ENCODE measurements at places on chromosomes 3 and 15.

DNA sequence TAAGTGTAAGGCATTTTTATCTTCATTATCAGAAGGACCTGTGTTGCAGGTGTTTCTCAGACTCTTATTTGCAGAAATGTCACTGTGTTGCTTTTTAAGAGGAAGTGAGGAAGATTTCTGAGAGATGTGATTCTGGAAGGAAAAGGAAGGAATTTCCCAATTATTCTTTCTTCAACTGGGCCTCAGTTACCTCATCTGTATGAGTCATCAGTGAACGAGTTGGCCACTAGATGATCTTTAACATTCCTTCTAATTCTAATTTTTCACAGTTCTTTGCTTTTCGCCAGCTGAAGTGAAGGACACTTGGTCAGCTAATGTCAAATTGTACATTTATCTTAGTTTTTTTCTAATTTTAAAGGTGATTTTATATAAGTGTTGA is 28.9 kb downstream of the CLEC3B start:
- no peak for DNase-seq

- DNase-seq, result no peak
These were observed 116.9 kb downstream of the EPHA6 start for GRCh38 chr3:96931119-96931862.

DNA sequence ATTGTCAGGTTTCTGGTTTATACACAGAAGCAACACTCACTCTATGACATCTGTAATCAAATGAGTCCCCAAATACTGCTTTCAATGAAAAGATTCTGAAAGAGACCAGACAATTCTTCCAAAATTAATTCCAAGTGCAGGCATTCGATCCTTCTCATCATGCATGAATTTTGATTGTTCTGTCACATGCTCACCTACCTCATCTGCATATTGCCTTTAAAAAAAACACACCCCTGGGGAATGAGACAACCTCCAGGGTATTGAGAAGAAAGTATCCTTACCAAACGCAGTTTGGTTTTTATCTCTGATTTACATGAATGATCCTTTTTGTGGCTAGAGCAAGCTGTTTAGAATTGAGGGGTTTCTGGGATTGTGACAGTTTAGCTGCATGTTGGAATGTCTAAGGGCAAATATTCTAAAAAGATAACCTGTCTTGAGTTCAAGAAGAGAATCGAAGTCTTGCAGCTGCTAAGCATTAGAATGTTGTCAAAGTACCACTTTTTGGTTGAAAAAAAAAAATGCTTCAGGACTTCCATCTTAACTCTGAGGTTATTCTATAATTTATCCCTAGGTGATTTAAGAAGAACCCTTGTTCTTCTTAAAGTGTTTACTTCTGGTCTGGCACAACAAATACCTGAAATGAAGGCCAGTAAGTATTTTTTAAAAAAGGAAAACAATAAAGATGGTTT is 653.1 kb downstream of the RBMS3 start:
- no peak for DNase-seq

DNA sequence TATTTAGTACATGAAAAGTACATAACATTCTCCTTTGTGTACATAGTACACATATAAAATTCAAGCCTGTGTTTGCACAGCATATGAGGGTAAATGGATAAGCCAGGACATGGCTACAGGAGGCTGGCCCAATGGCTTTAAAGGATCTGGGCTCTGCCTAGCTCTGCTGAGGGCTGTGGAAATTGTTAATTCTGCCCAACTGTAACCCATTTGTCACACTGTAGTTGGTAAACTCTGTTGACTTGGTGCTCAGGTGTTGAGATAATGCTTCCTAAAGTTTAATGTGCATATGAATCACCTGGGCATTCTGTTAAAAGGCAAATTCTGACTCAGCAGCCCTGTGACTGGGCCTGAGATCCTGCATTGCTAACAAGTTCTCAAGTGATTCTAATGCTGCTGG is 196.5 kb upstream of the ZPLD1 start:
- DNase-seq, result no peak

GRCh38 chr3:180036092-180036670 is 556 bp downstream of the PEX5L start:
- DNase-seq, result no peak

GRCh38 chr3:123533554-123534159 is 51.2 kb downstream of the HACD2 start:
- no peak for DNase-seq

DNA sequence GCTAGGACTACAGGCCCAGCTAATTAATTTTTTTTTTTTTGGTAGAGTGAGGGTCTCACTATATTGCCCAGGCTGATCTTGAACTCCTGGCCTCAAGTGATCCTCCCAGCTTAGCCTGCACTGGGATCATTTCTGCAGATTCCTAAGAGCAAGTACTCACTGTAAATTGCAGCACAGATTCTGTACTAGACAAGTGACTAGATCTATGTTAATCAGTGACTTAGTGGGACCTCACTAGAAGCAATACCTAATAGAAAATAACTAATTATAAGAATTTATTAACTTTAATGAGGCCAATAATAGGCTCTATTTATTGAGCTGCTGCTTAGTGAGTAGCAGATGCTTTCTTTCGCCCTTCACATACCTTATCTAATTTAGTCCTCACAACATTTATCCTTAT is 10.6 kb upstream of the UTS2B start:
- DNase-seq, result no peak

- DNase-seq, result no peak
These were observed 534.9 kb downstream of the MAGI1 start for GRCh38 chr3:65503776-65504175.

DNA sequence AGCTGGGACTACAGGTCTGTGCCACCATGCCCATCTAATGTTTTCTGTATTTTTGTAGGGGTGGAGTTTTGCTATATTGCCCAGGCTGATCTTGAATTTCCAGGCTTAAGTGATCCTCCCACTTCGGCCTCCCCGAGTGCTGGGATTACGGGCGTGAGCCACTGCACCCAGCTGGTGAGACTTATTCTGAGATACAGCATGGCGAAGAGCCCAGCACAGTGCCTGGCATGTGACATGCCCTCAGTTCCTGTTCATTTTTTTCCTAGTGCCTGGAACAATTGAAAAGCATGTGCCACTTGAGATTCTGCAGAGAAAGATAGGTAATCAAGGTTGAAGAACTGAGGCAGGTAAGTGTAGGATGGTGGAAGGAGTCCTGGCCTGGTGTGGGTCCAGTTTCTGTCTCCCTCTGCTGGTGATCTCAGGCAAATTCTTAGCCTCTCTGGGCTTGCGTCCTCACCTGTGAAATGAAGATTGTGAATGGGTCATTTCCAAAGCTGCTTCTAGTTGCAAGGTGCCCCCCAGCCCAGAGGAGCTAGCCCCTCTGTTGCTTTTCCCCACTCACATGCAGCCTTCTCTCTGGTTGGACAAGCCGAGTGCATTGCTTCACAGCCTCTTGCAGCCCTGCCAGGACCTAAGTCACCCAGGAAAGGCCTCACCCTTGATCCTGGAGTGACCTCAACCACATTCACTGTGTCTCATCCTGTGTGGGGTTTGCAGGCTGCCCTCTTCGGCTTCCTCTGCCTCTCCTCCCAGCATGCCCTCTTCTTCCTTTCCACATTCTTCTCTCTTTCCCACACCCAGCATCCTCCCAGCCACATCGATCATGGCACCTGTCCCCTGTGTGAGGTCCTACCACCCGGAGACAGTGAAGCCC is 4.3 kb upstream of the RHCG start:
- no peak for DNase-seq

DNA sequence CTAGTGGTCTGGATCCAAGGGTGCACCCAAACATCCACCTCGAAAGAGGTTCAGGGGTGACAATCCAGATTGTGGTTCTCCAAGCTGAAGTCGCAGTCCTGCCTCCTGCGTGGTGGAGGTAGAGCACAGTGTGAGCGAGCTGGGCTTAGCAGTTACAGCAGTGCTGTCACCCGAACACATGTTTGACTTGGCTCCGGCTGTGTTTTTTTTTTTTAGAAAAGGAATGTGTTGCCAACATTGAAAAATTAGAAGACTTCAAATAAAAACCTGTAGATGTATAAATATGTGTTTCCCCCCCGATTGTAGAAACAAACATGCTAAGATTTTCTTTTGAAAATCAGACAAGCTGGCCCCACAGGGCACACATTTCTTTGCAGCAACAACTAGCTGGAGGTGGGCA is 530.8 kb downstream of the SHQ1 start:
- DNase-seq, result no peak

DNA sequence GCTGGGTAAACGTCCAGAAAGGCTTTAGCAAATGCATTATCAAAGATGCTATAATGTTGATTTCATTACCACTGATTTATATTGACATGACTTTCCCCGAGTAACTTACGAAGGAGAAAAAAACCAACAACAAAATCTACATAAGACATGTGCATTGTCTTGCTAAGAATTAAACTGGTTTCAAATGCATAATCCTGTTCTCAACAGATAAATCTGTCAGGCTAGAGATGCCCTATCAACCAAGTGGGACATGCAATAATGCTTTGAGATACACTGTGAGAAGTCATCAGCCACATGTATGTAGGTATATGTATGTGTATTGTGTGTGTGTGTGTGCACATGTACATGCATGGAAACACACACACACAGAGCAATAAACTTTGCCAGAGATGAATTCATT is 195.6 kb downstream of the MEIS2 start:
- DNase-seq, result no peak

- no peak for DNase-seq
These were observed 72.8 kb downstream of the SMAD3 start for GRCh38 chr15:67137951-67138848.

- no peak for DNase-seq
These were observed 9.7 kb upstream of the GATA2 start for GRCh38 chr3:128502712-128503111.

Measured in NCI-H2029 treated with DMSO at 0.1 percent for 48 hours (cell line).